H7 (cell line): ENCODE measurements at places on chromosomes 2 and 18.
A peak's percentile ranks its signal among the peaks of the same experiment; 100 is the strongest.

DNA sequence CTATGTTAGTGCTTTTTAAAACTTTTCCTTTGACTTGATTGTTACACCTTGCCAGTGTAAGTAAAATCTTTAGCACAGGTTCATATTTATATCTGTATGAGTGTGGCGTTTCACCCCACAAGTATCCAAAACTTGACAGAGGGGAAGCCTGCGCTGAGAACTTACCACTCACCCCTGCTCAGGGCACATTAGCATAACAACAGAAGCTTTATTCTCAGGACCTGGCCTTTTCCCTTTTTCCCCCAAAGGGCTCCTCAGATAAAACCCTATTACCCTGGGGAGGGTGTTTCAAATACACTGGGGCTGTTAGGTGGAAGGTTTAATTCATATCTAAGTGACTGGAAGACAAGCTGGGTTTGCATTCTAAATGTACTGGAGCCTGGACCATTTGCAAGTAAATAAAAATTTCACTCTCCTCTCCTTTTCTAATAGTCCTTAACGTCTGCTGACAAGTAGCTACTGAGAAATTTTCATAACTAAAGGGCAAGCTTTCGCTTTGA, 276.6 kb downstream of the RNF152 start:
- DNase-seq: peak; percentile 48

DNA sequence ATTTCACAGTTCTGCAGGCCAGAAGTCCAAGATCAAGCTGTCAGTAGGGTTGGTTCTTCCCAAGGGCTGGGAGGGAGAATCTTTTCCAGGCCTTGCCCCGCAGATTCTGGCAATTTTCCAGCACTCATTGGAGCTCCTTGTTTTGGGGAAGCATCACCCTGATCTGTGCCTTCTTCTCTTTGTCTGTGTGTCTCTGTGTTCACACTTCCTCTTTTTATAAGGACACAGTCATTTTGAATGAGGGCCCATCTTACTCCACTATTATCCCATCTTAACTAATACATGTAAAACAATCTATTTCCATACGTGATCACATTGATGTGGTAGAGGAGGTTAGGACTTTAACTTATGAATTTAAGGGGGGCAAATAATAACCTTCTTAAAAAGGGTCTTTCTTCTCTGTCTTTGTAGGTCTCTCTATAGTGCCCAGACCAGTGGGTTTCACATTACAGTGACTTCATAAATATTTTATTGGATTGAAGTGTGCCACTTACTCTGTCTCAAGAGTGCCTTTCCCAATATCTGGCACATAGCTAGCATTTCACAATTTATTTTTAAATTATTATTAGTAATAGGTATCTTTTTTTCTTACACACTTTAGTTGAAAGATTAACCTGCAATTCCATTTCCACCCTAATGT, 68.9 kb upstream of the CBLN2 start:
- no peak for DNase-seq

GRCh38 chr2:149156971-149157740, 118.7 kb downstream of the LYPD6B start:
- DNase-seq: no peak

DNA sequence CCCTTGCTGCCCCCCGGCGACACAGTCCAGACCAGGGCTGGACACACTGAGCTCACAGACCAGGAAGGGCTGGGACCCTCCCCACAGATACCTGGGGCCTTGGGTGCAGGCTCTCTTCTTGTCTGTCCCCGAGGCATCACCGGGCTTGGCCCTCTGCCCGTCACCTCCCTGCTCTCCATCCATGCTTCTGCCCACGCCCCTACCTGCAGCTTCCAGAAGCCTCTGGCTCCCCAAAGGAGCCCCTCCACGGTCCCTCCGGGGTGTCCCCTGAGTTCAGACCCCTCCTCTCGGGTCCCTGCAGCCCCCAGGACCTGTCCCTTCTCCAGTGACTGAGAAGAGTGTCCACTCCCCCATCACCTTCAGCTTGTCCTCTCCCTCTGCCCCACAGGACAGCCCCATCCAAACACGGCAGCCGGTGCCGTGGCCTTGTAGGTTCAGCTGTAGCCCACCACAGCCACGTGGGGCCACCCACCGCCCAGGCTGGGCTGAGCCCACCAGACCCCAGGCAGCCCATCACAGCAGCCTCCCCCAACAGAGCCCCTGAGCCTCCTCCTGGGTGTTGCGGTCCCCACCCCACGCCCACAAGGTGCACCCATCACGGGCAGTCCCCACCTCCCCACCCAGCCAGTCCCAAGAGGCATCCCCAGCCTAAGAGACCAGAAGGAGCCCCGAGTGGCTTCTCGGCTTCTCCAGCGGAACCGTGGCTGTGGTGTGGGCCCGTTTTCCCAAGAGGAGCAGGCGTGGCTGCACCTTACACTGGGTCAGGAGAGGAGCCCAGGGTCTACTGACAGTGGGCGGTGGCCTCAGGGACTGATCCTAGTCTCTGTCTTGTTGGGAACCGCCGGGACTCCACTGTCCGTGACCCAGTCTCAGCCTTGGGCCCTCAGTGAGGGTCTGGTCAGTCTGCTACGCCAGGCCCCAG, 53.1 kb downstream of the RAMP1 start:
- no peak for DNase-seq

GRCh38 chr2:85737481-85737880, 16.3 kb upstream of the ATOH8 start:
- no peak for DNase-seq
